ENCODE measurements at places on chromosomes 16 and 17.

- no peak for DNase-seq
These were observed 617.0 kb upstream of the CDH5 start for GRCh38 chr16:65749506-65749905.

DNA sequence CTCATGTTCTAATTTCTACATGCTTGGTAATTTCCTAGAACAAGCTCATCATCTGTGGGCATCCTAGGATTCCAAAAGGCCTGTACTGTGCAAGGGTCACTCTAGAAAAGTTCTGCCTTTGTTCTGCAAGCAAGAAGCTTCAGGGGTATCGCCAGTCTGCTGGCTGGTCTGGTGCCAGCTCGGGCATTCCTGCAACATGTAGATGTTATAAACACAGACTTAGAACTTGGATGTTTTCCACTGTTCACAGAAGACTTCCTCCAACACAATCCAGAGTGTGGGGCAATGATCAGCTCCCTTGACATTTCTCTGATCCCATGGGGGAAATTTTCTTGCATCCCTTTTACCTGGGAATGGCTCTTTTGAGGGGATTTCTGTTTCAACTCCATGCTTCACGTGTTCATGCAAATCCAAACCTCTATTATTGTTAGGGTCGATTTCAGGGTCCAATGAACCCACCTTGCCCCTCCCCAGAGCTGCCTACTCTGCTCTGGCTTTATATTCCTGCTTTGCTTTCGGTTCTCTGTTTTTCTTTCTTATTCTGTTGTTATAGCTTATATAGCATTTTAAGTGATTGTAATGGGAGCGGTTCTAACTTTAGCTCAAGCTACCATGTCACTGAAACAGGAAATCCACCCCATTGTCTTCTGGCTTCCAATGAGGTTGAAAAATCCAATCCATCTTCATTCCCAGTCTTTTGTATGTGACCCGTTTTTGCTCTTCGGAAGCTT, 25.3 kb downstream of the UBE2O start:
- no peak for DNase-seq

DNA sequence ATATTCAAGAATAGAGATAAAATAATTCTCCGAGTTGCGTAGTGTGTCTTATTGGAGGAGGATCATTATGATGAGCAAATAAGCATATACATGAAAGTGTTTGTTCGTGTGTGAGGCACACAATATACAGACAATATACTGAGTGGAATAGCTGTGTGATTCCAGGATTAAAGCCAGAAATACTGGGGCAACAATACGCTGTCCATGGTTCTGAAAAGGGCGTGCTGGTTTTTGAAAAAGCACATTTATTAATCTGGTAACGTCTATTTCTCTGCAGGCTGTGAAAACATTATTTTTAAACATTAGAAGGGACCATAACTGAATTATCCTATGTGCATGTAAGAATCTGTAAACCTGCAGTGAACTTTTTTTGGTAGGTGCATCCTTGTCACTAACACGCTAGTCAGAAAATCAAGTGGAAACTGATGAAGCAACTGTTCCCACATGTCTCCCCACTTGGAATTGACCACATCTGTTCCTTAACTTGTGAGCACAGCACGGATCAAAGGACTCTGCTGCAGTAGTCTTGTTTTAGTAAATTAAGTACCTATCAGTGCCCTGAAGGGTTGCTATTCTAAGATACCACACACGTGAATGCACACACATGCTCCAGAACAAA, 346.0 kb downstream of the GRIN2A start:
- no peak for DNase-seq

DNA sequence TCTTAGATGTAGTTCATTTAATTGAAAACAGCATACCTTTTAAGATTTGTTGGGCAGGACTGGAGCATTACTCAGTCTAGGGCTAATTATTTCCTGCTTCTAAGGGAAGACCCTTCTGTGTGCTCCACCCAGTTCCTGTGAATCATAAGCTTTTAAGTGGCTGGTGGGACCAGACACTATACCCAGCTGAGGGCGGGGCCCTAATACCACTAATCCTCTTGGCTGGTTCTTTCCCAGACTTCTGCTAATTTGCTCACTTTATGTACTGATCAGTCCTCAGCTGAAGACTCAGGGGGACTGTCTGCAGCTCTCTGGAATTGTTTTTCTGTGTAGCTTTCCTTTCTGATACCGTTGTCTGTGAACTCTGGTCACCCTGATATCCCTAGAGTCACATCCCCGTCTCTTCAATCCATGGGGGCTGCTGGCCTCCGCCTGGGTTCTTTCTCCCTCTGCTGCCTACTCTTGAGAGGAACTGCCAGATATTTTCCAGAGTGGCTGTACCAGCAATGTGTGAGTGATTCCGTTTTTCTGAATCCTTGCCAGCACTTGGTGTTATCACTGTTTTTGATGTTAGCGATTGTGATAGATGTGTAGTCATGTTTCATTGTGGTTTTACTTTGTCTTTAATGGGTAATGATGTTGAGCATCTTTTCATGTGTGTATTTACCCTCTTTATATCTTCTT, 35.1 kb downstream of the MFSD11 start:
- DNase-seq: peak; percentile 90

- DNase-seq: no peak
These were observed 14.6 kb upstream of the SLC38A7 start for GRCh38 chr16:58699151-58699550.

GRCh38 chr17:61496957-61497653, 44.9 kb downstream of the TBX4 start:
- DNase-seq: no peak

GRCh38 chr16:89074803-89075688, 18.6 kb upstream of the ACSF3 start:
- no peak for DNase-seq

- no peak for DNase-seq
These were observed 49.9 kb upstream of the CDR2 start for GRCh38 chr16:22424161-22424937.

DNA sequence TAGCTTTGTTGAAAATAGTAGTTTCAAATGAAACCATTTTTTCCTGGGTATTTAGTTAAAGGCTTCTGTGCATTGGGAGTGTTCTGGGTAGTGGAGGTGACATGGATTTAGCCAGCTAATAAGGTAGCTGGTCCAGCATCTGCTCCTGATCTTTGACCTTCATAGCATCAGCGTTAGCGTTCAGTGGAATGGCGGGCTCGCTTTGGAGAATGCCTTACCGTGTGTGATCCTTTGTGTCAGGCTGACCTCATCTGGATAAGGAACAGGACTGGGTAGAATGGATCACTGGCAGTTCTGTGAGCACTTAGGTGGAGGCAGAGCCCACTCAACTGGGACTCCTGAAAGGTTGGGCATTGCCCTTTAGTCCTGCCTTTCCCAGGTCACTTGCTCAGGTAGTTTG, 3.7 kb downstream of the SAP30BP start:
- no peak for DNase-seq

- no peak for DNase-seq
These were observed 16.1 kb downstream of the HSD11B2 start for GRCh38 chr16:67446968-67447507.

DNA sequence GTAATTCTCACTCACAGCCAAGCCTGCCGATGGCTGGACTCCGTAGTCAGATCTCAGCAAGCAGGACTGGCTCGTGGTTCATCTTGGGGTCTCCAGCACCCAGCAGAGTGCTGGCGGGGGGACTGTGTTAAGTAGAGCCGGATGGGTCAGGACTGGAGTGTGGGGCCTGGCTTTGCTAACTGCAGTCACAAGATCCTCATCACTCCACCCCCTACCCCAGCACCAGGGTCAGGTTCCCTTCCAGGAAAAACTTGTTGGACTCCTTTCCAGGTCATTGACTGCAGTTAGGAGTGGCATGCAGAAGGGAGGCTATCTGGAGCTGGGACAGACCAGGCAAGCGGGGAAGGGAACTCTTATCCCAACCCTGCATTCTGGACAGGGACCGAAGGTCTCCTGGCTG, 6.0 kb downstream of the CIITA start:
- DNase-seq: no peak

GRCh38 chr17:39946551-39947330, 16.1 kb upstream of the GSDMA start:
- no peak for DNase-seq

DNA sequence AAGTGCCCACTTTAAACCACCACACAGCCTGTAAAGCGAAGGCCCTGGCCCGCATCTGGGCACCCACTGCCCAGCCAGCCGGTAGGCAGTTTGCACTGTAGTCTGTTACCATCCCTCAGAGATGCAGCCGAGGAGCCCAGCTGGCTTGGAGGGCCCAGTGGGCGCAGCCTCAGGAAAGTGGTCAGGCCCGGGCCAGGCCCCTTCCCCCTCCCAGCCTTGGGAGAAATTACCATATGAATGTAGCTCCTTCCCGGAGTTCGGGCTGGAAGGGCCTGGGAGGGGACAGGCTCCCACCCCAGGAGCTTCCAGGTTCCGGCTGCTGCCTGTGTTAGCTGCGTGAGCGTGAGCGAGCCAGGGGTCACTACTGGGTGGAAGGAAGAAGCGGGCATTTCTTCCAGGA, 325.4 kb downstream of the SEC14L1 start:
- no peak for DNase-seq

GRCh38 chr16:86911437-86911958, 333.1 kb downstream of the FOXL1 start:
- DNase-seq: no peak

DNA sequence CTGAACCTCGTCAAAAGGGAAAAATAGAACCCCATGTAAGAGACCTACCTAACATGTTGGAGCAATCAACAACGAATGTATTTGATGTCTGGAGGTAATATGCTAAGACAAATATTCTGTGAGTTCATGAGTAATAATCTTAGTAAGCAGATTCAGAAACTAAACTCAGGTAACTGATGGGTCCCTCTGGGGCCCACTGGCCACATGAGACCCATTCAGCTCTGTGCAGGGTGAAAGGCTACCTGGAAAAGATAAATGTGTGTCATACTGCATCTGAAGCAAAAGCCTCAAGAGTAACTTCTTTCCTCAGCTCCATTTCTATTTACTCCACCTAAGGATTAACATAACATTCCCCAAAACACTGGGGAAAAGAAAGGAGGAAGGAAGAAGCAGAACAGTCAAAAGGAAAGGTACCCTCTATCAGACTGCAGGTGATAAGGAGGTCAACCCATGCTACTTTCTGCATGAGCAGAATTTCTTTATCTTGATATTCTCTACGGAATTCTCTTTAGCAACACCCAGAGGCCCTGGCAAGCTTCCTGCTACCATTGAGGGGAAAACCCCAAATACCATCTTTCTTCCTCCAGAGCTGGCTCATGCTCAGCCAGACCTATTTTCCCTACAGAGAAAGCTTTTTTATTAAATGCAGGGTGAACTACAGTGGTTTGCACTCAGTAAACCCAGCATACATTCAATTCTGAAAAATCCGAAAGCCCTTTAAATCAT, 37.7 kb upstream of the ABCA6 start:
- DNase-seq: no peak

GRCh38 chr17:6701719-6702118, 11.4 kb downstream of the SLC13A5 start:
- DNase-seq: peak; percentile 9

DNA sequence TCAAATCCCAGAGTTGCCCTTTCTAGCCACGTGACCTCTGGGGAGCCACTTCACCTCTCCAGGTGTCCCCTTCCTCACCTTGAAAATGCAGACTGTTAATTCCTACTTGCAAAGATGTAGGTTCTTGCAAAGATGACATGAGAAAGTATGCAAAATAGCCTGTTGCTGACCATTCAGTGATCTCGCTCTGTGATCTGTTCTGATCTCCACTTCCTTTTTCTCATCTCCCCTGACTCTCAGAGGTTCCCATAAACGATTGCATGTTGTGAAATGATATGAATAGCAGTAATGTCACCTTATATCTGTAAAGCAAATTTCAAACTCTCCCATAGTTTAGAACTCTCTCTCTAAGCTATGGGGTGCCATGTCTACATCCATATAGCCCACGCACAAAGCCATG, 182.3 kb downstream of the TMEM132E start:
- DNase-seq: no peak

DNA sequence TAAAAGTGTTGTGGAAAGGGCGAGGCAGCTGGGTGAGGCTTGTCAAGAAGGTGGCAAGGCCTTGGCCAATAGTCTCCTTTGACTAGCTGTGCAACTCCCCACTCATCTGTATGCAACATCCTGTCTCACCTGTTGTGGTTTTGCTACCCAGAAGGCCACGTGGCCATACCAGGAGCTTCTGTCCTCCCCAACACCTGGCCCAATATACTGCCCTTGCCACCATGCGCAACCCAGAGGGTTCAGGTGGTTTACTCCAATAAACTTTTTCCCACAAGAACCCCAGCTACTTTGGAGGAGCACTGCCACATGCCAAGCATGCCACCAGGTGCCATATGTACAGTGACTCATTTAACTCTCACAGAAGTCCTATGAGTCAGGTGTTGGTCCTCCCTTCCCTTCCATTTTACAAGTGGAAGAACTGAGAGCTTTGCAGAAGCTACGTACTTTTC, 10.2 kb downstream of the MYO19 start:
- no peak for DNase-seq

DNA sequence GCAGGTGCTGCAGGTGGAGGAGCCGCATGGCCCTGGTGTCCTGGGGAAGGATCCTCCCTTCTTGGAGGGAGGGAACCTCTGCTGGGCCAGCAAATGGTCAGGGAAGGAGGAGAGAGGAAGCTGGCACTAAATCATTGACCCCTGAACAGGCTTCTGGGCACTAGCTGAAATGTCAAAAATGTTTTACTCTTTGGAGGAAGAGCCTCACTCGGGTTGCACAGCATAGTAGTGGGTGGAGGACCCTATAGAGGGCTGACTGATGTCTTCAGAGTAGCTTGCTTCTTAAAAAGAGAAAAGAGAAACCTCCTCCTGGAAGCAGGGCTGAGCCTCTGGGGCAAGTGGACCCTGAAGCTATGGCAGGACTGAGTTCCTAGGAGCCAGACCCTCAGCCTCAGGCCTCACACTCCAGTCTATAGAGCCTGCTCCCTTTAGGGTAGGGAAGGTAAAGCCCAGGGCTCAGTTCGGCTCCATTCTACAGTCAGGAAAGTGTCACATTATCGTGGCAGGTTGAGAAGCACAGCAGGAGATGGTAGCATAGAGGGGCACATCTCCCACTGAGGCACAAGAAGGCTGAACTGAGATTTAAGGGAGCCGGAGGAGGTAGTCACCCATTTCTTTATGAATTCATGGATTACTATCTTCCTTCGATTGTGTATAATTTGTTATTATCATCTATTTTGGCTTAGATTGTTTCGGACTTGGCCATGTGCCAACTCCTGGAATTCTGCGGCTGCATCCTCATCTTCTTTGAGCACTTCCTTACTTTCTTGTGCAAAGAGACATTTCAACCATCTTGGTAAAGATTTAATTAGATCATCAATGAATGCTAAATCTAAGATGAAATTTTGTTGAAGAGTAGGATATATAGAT, 7.3 kb upstream of the CUEDC1 start:
- no peak for DNase-seq

- no peak for DNase-seq
These were observed 231.5 kb downstream of the MRTFB start for GRCh38 chr16:14302399-14303181.

- DNase-seq: no peak
These were observed 147.9 kb downstream of the CYLD start for GRCh38 chr16:50889746-50890145.

GRCh38 chr16:88298833-88299745, 83.7 kb upstream of the ZNF469 start:
- DNase-seq: no peak

Measured in CD4-positive, alpha-beta T cell treated with Interleukin-2 at 100 ng/mL for 4 hours (primary cell).